ENCODE measurements at places on chromosomes 6 and 20.

GRCh38 chr6:159686703-159687102 lies 6.3 kb downstream of the SOD2 start:
- DNase-seq: no peak

DNA sequence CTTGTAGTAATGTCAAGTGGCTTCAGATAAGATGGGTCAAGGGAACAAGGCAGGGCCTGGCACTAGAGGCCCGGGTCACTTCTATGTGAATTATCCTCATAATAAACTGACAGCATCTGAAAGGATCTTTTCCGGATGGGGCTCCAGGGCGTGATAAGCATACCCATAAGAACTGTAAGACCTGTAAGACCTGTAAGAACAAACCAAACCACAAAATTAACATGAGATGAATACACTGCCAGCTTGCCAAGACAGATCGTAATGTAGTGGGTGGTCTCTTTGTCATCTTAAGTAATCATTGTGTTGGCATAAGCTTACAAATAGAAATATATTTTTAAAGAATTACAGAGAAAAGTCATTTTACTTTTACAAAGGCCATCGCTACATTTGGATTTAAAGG lies 334.9 kb downstream of the RFPL4B start:
- no peak for DNase-seq

- no peak for DNase-seq
Measured at GRCh38 chr6:21323577-21323976, 270.0 kb upstream of the SOX4 start.

GRCh38 chr20:9488063-9488462 lies 26.3 kb upstream of the LAMP5 start:
- no peak for DNase-seq

- no peak for DNase-seq
Measured at GRCh38 chr6:55886185-55886836, 10.9 kb upstream of the BMP5 start.

- DNase-seq: no peak
Measured at GRCh38 chr6:1689141-1689540, 79.4 kb downstream of the FOXC1 start.

DNA sequence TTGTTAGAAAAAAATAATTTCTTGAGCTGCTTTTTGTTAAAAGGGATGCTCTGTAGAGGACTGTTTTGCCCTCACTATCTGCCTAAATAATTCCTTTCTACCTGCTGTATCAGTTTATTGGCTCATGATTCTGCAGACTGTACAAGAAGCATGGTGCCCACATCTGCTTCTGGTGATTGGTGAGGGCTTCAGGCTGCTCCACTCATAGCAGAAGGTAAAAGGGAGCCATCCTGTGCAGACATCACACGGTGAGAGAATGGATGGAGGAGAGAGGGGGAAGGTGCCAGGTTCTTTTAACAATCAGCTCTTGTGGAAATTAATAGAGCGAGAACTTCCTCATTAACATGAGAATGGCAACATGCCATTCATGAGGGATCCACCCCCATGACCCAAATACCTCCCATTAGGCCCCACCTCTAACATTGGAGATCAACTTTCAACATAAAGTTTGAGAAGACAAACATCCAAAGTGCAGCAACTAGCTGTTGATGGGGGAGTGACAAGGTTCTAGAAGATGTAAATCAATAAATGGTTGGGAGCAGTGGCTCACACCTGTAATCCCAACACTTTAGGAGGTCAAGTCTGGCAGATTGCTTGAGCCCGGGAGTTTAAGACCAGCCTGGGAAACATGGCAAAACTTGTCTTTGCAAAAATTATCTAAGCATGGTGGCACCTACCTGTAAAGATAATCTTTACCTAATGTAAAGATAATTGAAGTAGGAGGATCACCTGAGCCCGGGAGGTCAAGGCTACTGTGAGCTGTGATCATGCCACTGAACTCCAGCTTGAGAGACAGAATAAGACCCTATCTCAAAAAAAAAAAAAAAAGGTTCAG lies 15.7 kb upstream of the AHCY start:
- DNase-seq: no peak

GRCh38 chr20:36754656-36755222 lies 8.8 kb upstream of the NDRG3 start:
- DNase-seq: peak; percentile 56

DNA sequence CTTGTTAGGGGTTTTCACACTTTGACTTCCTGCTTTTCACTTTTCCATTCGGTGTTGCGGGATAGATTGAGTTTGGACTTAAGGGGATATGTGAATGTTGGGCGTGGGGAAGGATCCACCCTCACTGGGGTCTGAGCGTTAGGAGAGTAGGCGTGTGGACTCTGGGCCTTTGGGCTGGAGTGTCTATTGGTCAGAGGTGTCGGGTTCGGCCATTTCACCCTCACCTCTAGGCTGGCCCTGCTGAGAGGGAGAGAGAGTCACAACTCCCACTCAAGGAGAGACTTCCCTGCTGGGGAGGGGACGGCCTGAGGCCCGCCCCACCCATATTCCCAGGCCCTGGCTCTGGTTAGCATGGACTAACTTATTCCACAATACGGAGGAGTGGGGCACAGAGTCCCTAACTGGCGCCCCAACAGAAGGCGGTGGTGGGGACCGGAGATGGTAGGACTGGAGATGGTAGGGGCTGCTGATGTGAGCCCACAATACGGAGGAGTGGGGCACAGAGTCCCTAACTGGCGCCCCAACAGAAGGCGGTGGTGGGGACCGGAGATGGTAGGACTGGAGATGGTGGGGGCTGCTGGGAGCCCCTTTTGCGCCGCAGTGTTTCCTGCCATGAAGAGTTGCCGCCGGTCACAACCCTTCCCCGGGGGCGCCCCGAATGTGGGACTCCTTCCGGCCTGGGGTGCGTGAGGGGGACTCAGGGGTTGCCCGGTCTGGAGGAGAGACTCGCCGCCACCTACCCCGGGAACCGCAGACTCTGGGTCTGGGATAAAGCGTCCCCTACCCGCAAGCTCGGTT lies 1.4 kb upstream of the PTPRA start:
- DNase-seq: no peak

GRCh38 chr6:110486756-110487155 lies 10.3 kb upstream of the SLC22A16 start:
- no peak for DNase-seq

- DNase-seq: peak; percentile 39
Measured at GRCh38 chr6:52612336-52613054, 35.6 kb upstream of the TRAM2 start.

- no peak for DNase-seq
Measured at GRCh38 chr20:25668446-25668845, 28.2 kb downstream of the ZNF337 start.

DNA sequence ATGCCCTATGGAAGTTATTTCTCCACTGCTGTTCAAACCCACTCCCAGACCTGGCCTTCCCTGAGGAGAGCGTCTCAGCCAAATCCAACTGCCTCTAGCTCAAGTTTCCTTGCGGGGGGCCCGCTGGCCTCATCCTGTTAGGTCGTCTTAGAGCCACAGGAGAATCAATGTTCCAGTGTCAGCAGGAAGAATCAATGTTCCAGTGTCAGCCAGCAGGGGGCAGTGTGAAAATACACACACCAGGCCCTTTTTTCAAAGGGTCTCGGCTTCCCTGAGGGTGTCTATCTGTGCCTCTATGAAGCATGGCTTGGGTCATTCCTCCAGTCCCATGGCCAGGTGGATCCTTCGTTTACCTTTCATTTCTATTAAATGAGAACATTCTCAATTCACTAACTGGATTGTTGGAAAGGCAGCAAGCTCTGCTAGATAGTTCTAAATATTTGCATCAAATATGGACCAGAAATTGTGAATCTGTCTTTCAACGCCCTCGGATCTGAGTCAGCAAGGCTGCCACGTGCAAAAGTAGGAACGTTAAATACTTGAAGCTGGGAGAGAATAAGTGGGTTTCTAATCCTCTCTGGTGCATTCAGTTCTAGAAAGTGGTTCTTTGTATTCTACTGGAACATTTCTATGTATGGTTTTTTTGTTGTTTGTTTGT lies 19.2 kb downstream of the PRND start:
- no peak for DNase-seq

DNA sequence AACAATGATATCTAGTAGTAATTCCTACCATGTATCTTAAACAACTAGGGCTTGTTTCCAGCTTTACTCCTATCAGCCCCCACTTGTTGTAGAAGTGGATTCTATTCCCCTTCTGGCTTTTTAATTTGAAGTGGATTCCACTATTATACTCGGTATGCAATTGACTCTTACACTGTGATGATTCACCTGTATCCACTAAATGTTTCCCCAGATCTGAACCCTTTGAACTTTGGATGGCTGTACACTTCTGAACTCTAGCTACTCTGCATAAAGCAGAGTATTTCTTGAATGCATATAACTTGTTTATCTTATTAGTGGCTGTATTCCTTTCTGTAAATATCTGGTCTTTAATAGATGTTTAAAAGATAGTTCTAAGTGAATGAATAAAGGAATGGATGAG lies 538.4 kb upstream of the NRSN1 start:
- DNase-seq: no peak

GRCh38 chr6:24968783-24969182 lies 33.0 kb upstream of the RIPOR2 start:
- no peak for DNase-seq

- no peak for DNase-seq
Measured at GRCh38 chr6:53751417-53751816, 43.4 kb upstream of the LRRC1 start.

GRCh38 chr6:15754035-15754705 lies 91.3 kb upstream of the DTNBP1 start:
- DNase-seq: peak; percentile 49

DNA sequence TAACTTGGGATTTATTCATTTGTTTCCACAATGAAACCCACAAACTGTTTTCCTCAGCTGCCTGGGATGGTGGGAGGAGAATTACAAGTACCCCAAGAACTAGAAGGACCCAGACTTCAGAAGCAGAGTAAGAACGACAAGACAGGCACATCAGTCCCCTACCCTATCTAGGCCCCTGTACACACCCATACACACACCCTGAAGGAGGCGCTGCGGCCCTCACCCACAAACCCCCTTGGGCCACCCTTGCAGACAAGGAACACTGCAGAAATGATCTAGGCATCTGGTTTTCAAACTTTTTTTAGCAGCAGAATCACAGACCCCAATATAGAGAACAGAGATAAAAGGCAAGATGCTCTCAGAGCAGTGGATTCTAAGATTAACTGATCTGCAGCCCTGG lies 55.0 kb downstream of the TRERF1 start:
- DNase-seq: no peak

DNA sequence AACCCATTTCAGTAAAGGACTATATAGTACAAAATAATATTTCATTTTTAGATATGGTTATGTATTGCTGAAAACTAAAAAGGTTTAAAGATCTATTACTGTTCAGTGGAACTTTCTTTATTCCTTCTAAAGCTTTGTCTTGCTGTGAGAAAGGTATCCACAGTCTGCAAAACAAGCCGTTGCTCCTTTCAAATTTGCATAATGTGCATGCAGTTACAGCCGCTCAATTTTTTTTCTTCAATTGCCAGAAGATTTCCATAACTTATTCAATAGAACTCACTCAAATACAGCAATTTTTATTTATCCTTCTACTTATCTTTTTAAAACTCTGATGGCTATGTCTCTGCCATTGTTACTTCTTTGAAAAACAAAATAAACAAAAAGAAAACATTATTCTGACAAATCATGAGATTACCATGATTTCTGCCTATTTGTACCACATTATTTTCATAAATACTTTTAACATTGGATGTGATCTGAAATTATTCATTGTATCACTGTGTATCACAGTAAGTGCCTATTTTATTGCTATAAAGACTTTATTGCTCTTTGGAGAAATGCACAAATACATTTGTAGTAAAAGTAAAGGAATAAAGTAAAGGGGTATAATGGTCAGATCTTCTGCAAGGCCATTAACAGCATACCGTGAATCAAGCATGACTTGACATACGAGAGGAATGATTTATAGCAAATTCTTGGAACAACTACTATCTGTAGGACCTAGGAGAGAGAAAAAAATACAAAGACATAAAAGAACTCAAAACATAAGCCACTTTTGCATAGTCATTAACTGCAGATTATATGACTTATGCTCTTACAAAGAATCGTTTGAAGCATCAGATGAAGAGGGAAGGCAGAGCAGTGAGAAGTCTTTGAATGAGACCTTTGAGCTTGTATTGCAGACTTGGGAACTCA lies 29.6 kb upstream of the HBS1L start:
- DNase-seq: no peak

GRCh38 chr6:43465948-43466347 lies 10.6 kb upstream of the DLK2 start:
- no peak for DNase-seq

All from GM04504 (cell line).